IgD-negative memory B cell (primary cell): ENCODE measurements at places on chromosomes 11 and 22. TPM values are rescaled to one million over a fixed set of nuclear protein-coding genes. Genes with fewer than 3 reads are reported as not detected.

The OR10G6 gene
- not detected for polyA plus RNA-seq

The OVCH2 gene
- polyA plus RNA-seq = not detected

The HEPHL1 gene
- 0.04 TPM for polyA plus RNA-seq

The TSGA10IP gene
- polyA plus RNA-seq = not detected
